ENCODE measurements at places on chromosomes 3 and 15.

DNA sequence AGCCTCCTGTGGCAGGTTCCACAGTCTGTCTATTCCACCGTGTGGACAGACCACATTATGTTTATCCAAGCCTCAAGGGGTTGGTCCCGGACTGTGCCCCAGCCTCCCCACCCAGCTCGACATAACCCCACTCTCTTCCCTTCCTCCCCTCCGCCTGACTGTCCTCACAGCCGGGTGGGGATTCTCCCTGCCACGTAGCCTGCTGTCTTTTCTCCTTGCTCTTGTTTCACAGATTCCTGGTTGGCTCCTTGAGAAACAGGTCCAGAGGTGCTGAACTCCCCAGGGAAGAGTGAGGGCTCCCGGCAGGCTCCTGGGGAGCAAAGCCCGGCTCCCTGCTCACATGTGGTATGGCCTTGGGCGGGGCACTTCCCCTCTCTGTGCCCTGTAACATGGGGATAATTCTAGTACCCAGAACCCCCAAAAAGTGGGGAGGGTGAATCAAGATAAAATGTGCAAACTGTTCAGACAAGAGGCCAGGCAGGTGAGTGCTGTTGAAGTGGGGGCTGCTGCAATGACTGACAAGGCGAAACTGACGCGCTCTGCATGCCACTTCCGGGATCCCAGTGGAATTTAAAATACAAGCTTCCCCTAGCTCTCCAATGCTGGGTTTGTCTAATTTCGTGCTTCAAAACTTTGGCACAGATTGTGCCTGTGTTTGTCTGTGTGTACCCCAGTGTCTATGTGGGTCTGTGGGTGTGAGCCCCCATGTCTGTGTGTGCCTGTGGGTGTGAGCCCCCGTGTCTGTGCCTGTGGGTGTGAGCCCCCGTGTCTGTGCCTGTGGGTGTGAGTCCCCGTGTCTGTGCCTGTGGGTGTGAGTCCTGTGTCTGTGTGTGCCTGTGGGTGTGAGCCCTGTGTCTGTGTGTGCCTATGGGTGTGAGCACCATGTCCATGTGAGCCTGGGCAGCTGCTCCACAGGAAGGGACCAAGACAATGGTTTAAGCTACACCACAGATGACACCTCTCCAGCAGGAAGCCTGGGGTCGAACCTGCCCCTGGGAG lies 160.6 kb upstream of the IQSEC1 start:
- peak overlapping the region; percentile 79 for H3K27ac ChIP-seq
- peaks cover 23% of the 10 kb centered on the region for H3K27me3 ChIP-seq
- H3K4me1 ChIP-seq: peaks cover 40% of the 10 kb centered on the region
- DNase-seq: no peak
- peak overlapping the region; percentile 87 for H3K4me3 ChIP-seq

GRCh38 chr3:35417080-35417479 lies 222.2 kb upstream of the ARPP21 start:
- H3K36me3 ChIP-seq: no peaks in the 10 kb centered on the region
- H3K27me3 ChIP-seq: no peaks in the 10 kb centered on the region
- DNase-seq: no peak
- H3K4me1 ChIP-seq: no peaks in the 10 kb centered on the region
- H3K27ac ChIP-seq: no peak overlapping the region

- H3K27me3 ChIP-seq: no peaks in the 10 kb centered on the region
- H3K4me1 ChIP-seq: peaks cover 54% of the 10 kb centered on the region
- H3K36me3 ChIP-seq: no peaks in the 10 kb centered on the region
- H3K27ac ChIP-seq: no peak overlapping the region
- no peak overlapping the region for H3K4me3 ChIP-seq
These were observed 5.3 kb downstream of the WDR6 start for GRCh38 chr3:49012441-49013017.

DNA sequence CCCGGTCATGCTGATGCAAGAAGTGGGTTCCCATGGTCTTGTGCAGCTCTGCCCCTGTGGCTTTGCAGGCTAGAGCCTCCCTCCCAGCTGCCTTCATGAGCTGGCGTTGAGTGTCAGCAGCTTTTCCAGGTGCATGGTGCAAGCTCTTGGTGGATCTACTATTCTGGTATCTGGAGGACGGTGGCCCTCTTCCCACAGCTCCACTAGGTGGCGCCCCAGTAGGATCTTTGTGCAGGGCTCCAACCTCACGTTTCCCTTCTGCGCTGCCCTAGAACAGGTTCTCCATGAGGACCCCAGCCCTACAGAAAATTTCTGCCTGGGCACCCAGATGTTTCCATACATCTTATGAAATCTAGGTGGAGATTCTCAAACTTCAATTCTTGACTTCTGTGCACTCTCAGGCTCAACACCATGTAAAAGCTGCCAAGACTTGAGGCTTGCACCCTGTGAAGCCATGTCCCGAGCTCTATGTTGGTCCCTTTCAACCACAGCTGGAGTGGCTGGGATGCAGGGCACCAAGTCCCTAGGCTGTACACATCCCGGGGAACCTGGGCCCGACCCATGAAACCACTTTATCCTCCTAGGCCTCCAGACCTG lies 238.4 kb upstream of the MDFIC2 start:
- no peak overlapping the region for H3K27ac ChIP-seq
- H3K27me3 ChIP-seq: no peaks in the 10 kb centered on the region
- no peaks in the 10 kb centered on the region for H3K4me1 ChIP-seq

- H3K27me3 ChIP-seq: peaks cover 16% of the 10 kb centered on the region
- DNase-seq: no peak
- no peak overlapping the region for H3K27ac ChIP-seq
- H3K4me1 ChIP-seq: no peaks in the 10 kb centered on the region
- peak overlapping the region; percentile 42 for H3K4me3 ChIP-seq
These were observed 41.2 kb downstream of the TRA2B start for GRCh38 chr3:185896636-185897035.

DNA sequence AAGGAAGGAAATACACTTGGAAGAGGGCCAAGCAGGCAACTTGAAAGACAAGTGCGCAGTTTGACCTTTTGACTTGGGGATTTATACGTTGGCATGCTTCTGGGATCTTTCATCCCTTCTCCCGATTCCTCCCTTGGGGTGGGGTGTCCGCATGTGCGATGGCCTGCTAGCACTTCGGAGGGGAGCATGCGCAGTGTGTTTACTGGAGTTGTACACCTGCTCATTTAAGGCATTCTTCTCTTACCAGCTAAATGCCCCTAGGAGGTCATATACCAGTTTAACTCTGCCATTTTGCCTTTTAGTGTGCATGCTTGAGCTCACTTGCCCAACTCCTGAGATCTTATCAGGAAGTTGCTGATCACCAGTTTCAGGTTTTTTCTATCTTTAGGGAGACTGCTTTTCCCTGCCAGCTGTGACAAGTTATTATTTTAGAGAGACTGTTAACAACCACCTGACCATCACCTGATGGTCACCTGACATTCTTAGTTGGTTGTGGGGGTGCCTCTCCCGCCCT lies 63.5 kb downstream of the BFSP2 start:
- no peaks in the 10 kb centered on the region for H3K36me3 ChIP-seq
- peaks cover 5% of the 10 kb centered on the region for H3K27me3 ChIP-seq
- H3K4me3 ChIP-seq: no peak overlapping the region

DNA sequence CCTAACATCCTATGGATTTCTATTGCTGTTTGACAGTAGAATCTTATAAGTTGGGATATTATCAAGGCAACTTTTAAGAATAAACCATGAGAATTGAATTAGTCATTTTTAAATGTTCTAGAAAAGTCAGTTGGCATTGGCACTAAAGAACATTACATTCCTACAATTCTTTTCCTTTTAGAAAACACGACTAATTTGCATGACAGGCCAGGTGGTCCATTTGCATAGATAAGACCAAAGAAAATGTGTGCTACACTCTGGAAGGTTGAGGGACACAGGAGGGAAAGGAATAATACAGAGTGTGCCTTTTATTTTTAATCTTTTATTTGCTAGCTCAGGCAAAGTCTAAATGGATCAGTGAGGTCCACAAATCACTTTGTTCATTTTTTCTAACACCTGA lies 962.3 kb downstream of the EPHA3 start:
- no peak for DNase-seq
- no peak overlapping the region for H3K4me3 ChIP-seq
- H3K36me3 ChIP-seq: no peaks in the 10 kb centered on the region
- H3K27me3 ChIP-seq: no peaks in the 10 kb centered on the region
- no peaks in the 10 kb centered on the region for H3K4me1 ChIP-seq

Measured in naive B cell (primary cell).